Breast epithelium (tissue), 4 donors: ENCODE measurements at places on chromosomes 4 and X.

DNA sequence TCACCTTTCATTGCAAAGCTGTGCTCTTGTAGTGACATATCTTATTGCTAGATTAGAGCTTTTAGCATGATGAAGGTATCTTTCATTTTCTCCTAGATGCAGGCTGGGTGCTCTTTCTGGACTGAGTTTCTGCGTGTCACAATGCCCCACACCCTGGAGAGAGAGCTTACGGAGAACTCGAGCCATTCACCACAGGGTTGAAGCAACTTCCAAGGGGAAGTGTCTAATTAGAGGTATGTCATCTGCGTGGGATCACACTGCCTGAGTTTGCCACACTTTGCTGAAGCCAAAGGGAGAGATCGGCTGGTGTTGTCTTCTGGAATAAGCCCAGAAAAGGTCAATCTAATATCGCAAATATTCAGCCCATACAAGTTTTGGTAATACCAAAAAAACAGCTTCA lies 179.3 kb upstream of the MBNL3 start:
- no peak for DNase-seq

GRCh38 chr4:155411546-155411945 lies 34.8 kb upstream of the MAP9 start:
- no peak for DNase-seq

DNA sequence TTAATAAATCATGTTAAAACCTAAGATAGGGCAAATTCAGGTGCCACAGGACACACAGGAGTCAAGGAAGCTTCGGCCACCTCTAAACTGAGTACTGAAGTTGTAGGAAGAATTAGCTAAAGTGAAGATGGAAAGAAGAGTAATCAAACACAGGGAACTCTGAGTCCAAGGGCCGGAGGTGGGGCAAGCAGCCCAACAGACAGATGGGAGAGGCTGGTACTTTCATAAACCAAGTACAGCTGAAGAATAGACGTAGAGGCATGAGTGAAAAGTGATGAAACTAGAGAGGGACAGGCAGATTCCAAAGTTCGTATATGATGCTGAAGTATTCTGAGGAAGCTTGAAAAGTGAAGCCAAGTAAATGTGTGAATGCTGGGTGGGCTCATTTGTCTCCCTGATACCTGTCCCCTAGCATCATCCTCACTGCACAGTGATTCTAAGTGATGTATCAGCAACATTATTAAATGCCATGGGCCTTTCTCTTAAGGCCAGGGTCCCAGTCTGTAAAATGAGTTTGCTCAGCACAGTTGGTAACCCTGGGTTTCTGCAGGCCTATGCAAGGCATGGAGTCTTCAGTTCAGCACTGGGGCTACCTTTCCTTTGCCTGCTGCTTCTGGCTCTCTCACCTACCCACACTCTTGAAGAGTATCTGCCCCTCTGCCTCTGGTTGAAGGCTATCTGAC lies 203.3 kb downstream of the NR3C2 start:
- DNase-seq: no peak

DNA sequence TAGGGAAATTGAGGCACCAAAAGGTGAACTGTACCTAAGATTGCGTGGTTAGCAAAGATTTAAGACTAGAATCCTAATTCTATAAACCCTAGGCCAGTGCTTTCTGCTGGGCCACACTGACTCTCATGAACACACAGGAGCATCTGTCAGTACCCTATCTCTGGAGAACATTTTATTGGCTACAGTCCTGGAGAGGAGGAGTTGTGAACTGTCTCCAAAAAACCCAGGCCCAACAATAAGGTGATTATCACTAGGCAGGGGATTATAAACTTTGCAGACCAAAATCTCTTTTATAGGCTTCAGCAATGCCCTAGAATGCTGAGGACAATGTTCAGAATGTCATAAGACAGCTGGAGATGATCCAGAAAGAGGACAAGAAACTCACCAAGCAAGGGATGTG lies 24.1 kb downstream of the OPHN1 start:
- DNase-seq: no peak

- no peak for DNase-seq
Observed at GRCh38 chr4:129346734-129347133, 250.8 kb downstream of the C4orf33 start.
